Calu3 (cell line): ENCODE measurements at places on chromosomes 2 and 18. TPM values are rescaled to one million over a fixed set of nuclear protein-coding genes. Genes with fewer than 3 reads are reported as not detected.

- peaks cover 7% of the 10 kb centered on the region for H3K4me1 ChIP-seq
- H3K27ac ChIP-seq, result no peak overlapping the region
- no peaks in the 10 kb centered on the region for H3K27me3 ChIP-seq
- H3K36me3 ChIP-seq, result no peaks in the 10 kb centered on the region
Observed at GRCh38 chr2:148201075-148202004, 180.4 kb downstream of the MBD5 start.

DNA sequence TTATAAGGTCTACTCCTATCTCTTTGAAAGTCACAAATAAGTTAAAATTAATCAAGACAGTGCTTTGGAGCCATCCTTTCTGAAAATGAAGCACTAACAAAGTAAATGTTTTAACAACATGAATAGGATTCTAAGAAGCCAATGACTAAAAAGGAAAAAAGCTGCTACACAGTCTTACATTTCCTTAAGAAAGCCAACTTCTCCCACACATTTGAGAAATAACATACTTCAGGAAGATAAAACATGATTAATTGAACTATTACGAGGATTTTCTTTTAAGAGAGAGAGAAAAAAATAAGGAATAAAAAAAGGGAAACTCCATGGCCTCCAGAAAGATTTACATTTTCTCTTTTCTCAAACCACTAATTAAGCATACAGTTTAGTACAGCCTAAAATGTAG, 113.1 kb downstream of the GCA start:
- no peak overlapping the region for H3K4me3 ChIP-seq
- H3K27ac ChIP-seq, result no peak overlapping the region
- no peaks in the 10 kb centered on the region for H3K27me3 ChIP-seq
- no peak for DNase-seq
- no peaks in the 10 kb centered on the region for H3K36me3 ChIP-seq

DNA sequence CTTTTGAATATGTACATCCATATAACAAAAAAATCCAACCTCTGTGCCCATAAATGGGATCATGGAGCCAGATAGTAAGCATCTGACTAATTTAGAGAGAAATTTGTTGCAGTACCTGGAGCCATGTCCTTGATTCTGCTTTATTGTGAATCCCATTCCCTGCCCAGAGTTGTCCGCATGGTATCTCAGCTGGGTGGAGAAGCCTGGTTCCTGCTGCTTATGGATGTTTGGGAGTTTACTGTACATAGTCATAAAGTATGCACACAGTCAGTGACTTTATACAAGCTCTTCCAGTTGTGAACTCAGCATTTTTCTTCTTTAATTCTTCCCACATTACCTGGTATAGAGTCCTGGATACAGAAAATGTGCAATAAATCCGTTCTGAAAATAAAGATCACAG, 346.0 kb downstream of the FIGN start:
- H3K36me3 ChIP-seq, result no peaks in the 10 kb centered on the region
- no peaks in the 10 kb centered on the region for H3K27me3 ChIP-seq
- no peak overlapping the region for H3K4me3 ChIP-seq
- H3K4me1 ChIP-seq, result no peaks in the 10 kb centered on the region
- no peak overlapping the region for H3K27ac ChIP-seq

- H3K36me3 ChIP-seq, result no peaks in the 10 kb centered on the region
- no peak overlapping the region for H3K27ac ChIP-seq
- DNase-seq, result no peak
- no peaks in the 10 kb centered on the region for H3K4me1 ChIP-seq
- peaks cover 63% of the 10 kb centered on the region for H3K27me3 ChIP-seq
- H3K4me3 ChIP-seq, result no peak overlapping the region
Observed at GRCh38 chr2:176687342-176687741, 418.1 kb downstream of the MTX2 start.

- peaks cover 10% of the 10 kb centered on the region for H3K4me1 ChIP-seq
- H3K27ac ChIP-seq, result no peak overlapping the region
- no peak overlapping the region for H3K4me3 ChIP-seq
- no peaks in the 10 kb centered on the region for H3K36me3 ChIP-seq
Observed at GRCh38 chr2:54099829-54100585, 15.4 kb upstream of the ACYP2 start.

The PXDN gene
- not detected in 2 replicates for total RNA-seq
